ENCODE measurements at places on chromosomes 12 and 14. TPM values are rescaled to one million over a fixed set of nuclear protein-coding genes. Genes with fewer than 3 reads are reported as not detected.

DNA sequence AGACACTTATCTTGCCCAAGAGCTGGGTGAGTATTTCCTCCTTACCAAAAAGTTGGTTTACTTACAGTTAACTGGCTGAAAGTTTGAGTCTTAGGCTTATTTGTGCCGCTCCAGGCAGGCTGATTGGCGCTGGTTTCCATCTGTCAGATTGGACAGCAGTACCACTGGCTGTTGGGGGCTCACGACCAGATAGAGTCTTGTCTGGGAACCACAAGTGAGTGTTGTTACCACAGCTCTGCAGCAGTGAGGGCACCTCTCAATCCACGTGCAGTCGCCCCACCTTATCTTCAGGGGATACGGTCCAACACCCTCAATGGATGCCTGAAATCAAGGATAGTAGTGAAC is 58.9 kb downstream of the DDX51 start:
- H3K36me3 ChIP-seq: no peaks in the 10 kb centered on the region
- H3K4me3 ChIP-seq: peak overlapping the region; percentile 70
- H3K4me1 ChIP-seq: peaks cover 17% of the 10 kb centered on the region
- H3K27me3 ChIP-seq: no peaks in the 10 kb centered on the region
- no peak for DNase-seq

GRCh38 chr14:81466854-81467253 is 66.7 kb upstream of the STON2 start:
- no peak for DNase-seq
- H3K27me3 ChIP-seq: no peaks in the 10 kb centered on the region
- H3K4me3 ChIP-seq: no peak overlapping the region

DNA sequence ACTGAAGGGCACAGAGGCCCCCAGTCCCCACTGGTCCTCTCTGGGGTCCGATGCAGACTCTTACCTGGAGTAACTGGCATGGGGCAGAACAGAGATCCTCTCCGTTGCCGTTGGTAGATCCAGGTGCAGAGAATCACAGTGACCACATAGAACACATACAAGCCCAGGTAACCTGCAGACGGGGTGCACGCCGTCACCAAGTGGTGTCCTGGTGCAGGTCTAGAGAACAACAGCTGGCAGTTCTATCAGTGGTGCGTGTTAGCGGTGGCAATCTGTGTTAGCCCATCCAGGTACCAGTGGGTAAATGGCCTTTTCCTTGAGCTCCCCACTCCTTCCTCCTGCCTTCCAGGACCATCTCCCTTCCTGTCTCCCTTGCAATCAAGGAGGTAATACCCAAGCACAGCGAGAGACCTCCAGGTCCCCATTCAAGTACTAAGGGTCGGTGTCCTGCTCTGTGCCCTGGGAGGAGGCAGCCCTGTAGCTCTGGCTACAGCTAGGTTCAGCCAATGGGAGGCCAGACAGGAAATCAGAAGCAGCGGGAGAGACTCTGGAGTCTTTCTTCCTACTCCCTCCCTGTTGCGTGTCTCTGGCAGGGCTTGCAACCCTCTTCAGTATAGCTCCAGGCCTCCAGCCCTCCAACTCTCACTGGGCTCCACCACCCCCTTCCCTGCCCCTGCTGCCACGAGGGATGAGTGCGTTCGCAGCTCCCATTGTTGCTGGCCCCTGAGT is 15.8 kb downstream of the SLC8B1 start:
- H3K4me3 ChIP-seq: no peak overlapping the region
- no peaks in the 10 kb centered on the region for H3K27me3 ChIP-seq
- H3K36me3 ChIP-seq: peaks cover 23% of the 10 kb centered on the region
- H3K27ac ChIP-seq: no peak overlapping the region
- no peaks in the 10 kb centered on the region for H3K4me1 ChIP-seq

- H3K4me1 ChIP-seq: no peaks in the 10 kb centered on the region
- H3K27me3 ChIP-seq: no peaks in the 10 kb centered on the region
- DNase-seq: peak; percentile 54
- H3K27ac ChIP-seq: no peak overlapping the region
Observed at GRCh38 chr12:79737875-79738718, 47.3 kb upstream of the PAWR start.

TAS2R10 gene
- 0.81 TPM for total RNA-seq

NFKBIA gene
- total RNA-seq: 42.6 TPM

- peaks cover 28% of the 10 kb centered on the region for H3K4me1 ChIP-seq
- H3K4me3 ChIP-seq: no peak overlapping the region
- no peaks in the 10 kb centered on the region for H3K27me3 ChIP-seq
- H3K27ac ChIP-seq: no peak overlapping the region
- DNase-seq: no peak
- no peaks in the 10 kb centered on the region for H3K36me3 ChIP-seq
Observed at GRCh38 chr12:53236443-53237111, 4.6 kb upstream of the RARG start.

- no peaks in the 10 kb centered on the region for H3K36me3 ChIP-seq
- no peak overlapping the region for H3K4me3 ChIP-seq
- DNase-seq: no peak
- H3K27ac ChIP-seq: no peak overlapping the region
- H3K27me3 ChIP-seq: no peaks in the 10 kb centered on the region
Observed at GRCh38 chr12:94587266-94588241, 62.8 kb downstream of the TMCC3 start.

GRIP1 gene
- not detected for total RNA-seq

GRCh38 chr12:253116-253831 is 9.4 kb downstream of the SLC6A13 start:
- H3K36me3 ChIP-seq: no peaks in the 10 kb centered on the region
- DNase-seq: no peak
- H3K4me3 ChIP-seq: no peak overlapping the region
- no peaks in the 10 kb centered on the region for H3K4me1 ChIP-seq

- H3K27ac ChIP-seq: no peak overlapping the region
- no peak for DNase-seq
- no peaks in the 10 kb centered on the region for H3K27me3 ChIP-seq
- no peaks in the 10 kb centered on the region for H3K36me3 ChIP-seq
- no peaks in the 10 kb centered on the region for H3K4me1 ChIP-seq
Observed at GRCh38 chr12:85829391-85829790, 6.8 kb downstream of the RASSF9 start.

SAMD15 gene
- total RNA-seq: 1.9 TPM

CMKLR1 gene
- 0.15 TPM for total RNA-seq

GRCh38 chr14:100282766-100283419 is 23.4 kb downstream of the SLC25A29 start:
- no peaks in the 10 kb centered on the region for H3K36me3 ChIP-seq
- no peak overlapping the region for H3K27ac ChIP-seq

GRCh38 chr12:104358353-104359003 is 54.9 kb downstream of the EID3 start:
- no peak overlapping the region for H3K4me3 ChIP-seq
- no peaks in the 10 kb centered on the region for H3K27me3 ChIP-seq

DNA sequence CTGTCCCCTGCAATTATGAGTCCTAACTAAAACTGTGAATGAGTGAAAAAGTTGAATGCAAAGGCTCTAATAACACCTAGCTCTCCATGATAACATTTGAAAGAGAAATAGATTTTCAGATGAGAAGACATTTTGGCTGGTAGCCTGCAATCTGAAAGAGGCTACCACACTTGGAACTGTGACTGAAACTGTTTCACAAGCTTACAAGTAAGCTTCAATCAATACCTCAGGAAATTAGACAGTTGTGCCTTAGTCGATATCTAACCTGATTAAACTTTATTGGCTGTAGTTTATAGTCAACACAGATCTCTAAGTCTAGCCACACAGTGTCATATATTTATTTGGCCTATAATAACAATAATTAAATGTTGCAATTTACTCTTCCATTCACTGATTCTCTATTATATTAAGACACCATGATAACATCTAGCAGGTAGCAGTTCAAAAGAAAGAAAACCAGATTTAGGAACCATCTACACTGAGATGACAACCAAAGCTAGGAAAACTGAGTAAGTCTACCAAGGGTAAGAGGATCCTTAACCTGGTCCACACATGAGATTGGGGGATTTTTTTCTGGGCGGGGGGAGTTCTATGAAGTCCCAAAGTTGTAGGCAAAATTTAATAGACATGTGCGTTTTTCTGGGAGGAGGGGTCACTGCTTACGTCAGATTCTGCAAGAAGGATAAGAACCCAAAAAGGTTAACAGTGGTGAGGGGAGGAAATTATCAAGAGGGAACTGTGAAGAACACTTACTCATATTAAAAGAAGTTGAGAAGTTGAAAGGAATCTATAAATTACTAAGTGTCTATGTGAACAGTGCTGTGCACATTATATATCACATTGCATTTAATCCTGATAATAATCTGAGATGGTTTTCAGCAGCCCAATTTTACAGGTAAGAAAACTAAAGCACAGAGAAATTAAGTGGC is 65.8 kb downstream of the NUMB start:
- no peaks in the 10 kb centered on the region for H3K27me3 ChIP-seq
- no peak for DNase-seq
- H3K36me3 ChIP-seq: no peaks in the 10 kb centered on the region
- peaks cover 5% of the 10 kb centered on the region for H3K4me1 ChIP-seq
- H3K27ac ChIP-seq: no peak overlapping the region

KLRD1 gene
- 0.27 TPM for total RNA-seq

DNA sequence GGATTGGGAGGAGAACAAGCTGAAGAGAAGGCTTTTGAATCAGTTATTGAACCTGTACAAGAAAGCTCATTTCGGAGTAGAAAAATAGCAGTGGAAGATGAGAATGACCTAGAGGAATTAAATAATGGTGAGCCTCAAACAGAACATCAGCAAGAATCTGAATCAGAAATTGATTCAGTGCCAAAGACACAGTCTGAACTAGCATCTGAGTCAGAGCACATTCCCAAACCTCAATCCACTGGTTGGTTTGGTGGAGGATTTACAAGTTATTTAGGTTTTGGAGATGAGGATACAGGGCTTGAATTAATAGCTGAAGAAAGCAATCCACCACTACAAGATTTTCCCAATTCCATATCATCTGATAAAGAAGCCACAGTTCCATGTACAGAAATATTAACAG is 13.5 kb downstream of the MIA2 start:
- 0 out of 2 replicates have a peak, but pooled peaks cover 2% of the 10 kb centered on the region for H3K4me1 ChIP-seq
- H3K27ac ChIP-seq: no peak overlapping the region
- H3K27me3 ChIP-seq: no peaks in the 10 kb centered on the region
- no peak overlapping the region for H3K4me3 ChIP-seq
- no peak for DNase-seq

DNA sequence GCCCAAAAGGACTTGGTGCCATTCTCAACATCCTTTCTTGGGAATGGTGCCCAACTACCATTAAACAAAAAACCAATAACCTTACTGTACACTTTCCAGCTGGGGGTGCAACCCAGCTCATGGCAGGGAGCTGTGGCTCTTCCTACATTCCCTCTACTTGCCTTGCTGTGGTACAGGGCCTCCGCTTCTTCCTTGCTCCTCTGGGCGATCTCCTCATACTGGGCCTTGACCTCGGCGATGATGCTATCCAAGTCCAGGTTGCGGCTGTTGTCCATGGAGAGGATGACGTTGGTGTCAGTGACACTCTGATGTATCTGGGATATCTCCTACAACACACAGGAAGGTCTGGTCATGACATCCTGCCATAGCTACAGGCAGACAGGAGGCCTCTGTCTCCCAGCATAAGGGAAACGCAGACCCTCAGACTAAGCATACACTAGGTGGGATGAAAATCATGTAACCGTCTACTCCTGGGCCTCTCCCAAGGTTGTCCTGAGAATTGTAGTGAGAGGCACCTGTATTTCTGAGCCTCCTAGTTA is 3.9 kb downstream of the KRT2 start:
- H3K4me1 ChIP-seq: no peaks in the 10 kb centered on the region
- no peak overlapping the region for H3K27ac ChIP-seq
- no peaks in the 10 kb centered on the region for H3K36me3 ChIP-seq
- DNase-seq: no peak
- no peak overlapping the region for H3K4me3 ChIP-seq
